ENCODE measurements at places on chromosomes 7 and 10.

GRCh38 chr7:20298486-20298901, 32.2 kb upstream of the ITGB8 start:
- DNase-seq: no peak

DNA sequence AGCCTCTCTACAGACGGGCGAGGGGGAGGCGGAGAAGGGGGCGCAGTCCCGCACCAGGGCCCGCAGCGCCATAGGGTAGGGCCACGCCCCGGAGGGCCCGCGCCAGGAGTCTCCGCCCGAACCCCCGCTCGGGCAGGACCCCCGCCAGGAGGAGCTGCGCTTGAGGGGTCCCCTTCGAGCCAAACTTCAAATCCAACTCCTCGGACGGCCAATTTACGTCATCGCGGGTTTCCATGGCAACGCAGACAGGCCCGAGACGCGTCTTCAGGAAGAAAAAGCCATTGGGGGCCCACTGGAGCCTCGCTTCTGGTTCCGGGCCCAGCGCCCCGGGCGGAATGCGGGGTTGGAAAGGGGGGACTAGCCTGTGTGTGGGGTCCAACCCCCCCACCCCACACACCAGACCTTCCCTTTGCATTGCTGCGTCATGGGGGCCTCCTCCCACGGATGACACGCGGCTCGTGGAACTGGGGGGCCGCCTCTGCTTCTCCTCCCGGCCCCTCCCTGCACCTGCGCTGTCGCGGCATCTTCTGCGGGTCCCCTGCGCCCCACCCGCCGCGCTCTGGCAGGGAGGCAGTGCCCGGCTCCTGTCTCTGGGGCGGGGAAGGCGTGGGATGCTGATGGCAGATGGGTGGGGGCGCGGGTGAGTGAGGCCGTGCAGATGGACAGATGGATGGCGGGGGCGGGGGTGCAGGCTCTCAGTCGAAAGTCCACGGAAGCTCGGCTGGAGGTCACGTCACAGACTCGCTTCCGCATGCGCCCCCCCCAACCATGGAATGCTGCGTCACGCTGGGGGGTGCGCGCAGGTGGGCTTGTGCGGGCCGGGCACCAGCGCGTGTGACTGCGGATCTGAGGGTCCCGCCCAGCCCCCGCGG, 1.2 kb downstream of the CALY start:
- DNase-seq: peak; percentile 86

DNA sequence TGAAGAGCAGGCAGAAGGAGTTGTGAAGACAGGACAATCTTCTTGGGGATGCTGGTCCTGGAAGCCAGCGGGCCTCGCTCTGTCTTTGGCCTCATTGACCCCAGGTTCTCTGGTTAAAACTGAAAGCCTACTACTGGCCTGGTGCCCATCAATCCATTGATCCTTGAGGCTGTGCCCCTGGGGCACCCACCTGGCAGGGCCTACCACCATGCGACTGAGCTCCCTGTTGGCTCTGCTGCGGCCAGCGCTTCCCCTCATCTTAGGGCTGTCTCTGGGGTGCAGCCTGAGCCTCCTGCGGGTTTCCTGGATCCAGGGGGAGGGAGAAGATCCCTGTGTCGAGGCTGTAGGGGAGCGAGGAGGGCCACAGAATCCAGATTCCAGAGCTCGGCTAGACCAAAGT, 1.5 kb downstream of the CHPF2 start:
- no peak for DNase-seq

GRCh38 chr7:130942211-130942964, 208.4 kb upstream of the KLF14 start:
- DNase-seq: no peak

DNA sequence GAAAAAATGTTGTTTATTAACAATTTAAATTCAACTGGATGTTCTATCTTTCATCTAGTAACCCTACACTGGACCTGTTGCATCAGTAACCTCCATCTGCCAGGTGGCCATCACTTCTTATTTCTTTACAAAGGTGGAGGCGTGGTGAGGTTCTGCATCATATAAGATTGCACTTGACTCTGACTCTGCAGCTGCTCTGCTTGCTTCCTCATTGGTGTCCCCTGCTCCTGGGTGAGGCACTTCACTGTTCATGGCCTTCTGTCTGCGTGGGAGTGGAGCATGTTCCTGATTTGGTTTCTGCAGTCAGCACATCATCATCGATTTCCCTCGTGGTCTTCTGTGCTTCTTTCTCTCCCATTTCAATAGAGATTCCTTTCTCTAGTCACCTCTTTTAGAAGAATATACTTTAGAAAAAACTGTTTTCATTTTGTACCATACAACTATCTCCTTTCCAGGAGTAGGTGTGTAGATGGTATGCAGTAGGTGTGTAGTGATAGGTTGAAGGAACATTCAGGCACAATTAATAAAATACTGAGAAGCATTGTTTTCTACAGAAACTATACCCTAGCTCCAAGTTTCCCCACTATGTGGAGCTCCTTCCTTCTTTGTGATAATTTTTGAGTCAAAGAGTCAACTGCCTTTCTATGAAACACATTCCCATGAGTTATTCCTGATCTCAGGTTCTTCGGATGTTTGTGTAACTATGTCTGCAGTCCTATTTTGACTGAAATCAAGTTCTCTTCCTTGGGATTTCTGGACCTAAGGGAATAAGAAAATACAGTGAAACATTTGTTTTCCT, 231.7 kb upstream of the CNTNAP2 start:
- no peak for DNase-seq

- DNase-seq: no peak
Measured at GRCh38 chr10:37263304-37263703, 137.9 kb downstream of the ANKRD30A start.

GRCh38 chr10:61845950-61846268, 55.6 kb upstream of the ARID5B start:
- no peak for DNase-seq

GRCh38 chr10:69401416-69401815, 15.3 kb downstream of the TACR2 start:
- DNase-seq: no peak

- no peak for DNase-seq
Measured at GRCh38 chr10:65518379-65518778, 1407.5 kb upstream of the LRRTM3 start.

GRCh38 chr7:1314021-1314907, 81.6 kb downstream of the UNCX start:
- no peak for DNase-seq

- no peak for DNase-seq
Measured at GRCh38 chr7:157793087-157793353, 456.2 kb downstream of the DNAJB6 start.

- no peak for DNase-seq
Measured at GRCh38 chr10:82628373-82628772, 753.4 kb downstream of the NRG3 start.

GRCh38 chr10:102150970-102151773, 1.0 kb upstream of the NOLC1 start:
- DNase-seq: no peak

DNA sequence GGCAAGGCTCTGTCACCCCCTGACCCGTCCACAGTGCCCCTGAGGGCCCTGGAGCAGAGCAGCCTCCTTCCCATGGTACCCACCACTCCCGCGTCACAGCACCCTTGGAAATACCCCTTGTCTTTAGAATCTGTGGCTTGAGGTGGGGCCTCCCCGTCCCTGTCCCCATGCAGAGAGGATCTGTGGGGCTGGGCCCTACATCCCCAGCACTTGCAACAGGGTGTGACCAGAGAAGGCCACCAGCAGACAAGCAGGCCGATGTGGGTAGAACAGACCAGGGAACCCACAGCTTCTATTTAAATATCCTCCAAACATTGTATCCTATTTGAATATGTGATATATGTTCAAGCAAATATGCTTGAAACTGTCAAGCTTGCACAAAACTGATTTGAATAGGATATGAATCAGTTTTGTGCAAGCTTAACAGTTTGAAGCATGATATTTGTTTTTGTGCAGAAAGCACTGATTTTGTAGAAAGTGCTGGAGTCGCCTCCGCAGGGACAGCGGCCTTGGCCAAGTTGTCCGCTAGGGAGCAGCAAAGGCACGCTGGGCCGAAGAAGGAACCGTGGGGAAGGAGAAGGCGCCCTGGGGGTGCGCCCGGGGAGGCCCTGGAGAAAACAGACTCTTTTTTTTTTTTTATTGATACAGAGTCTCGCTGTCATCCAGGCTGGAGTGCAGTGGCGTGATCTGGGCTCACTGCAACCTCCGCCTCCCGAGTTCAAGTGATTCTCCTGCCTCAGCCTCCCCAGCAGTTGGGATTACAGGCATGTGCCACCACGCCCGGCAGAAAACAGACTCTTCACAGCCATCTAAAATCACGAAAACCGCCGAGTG, 2.2 kb downstream of the CFAP46 start:
- peak; percentile 81 for DNase-seq

- no peak for DNase-seq
Measured at GRCh38 chr7:83413831-83414230, 235.1 kb downstream of the SEMA3E start.

DNA sequence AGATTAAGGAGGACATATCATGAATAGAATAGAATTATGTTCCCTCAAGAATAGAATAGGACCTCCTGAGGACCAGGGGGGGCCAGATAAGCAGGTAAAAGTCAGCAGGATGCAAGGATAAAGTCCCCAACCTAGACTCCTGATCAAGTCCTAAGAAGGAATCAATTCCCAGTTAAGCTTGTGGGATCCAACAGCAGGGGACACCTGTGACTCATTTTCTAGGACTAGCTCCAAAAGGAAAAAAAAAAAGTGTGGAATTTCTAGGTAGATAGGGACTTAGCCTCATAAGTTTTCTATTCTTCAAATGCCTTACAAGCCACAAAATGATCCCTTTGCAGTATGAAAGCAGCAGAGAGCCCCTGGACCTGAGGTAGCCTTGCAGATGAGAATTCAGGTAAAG, 336.2 kb downstream of the WDR11 start:
- DNase-seq: no peak

DNA sequence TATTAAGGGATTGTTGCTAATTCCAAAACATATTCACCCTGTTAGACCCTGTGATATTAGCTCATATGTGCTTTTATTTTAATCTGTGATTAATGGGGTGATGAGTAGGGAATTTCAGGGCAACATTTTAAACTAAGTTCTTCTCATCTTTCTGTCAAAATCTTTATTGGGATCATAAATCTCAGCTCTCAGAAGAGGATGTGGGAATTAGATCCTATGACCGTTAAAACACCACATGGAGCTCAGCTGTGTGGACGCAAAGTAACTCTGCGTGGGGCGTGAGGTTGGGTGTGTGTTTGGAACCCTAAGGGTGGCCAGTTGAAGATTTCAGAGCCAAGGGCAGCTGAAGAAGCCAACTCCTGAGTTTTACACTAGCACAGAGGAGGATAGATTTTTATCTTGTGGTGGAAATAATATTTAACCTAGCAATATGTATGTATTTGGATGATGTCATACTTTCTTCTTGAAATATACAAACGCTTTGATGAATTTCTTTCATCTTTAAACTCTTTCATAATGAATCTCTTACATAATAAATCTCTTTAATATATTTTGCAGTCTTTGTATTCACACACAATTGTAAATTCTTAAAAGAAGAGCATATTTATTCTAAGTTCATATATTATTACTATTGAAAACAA, 64.4 kb downstream of the EPDR1 start:
- DNase-seq: no peak

DNA sequence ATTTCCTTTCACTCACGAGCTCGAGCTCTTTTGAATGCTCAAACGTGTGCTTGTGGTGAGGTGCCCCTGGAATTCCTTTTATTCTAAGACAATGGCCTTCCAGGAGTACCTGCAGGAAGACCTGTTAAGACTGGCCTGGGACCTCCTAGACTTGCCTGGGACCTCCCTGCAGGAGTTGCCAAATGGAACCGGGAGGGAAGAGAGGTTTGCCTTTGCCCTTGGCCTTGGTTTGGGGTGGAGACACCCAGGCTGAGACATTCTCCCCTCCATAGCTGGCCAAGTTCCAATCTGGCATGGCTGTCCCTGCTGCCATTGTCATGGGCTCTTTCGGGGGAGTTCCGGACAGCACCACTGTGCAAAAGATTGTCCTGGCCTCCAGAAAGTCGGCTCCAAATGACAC, 39.7 kb downstream of the DNAJB12 start:
- no peak for DNase-seq

DNA sequence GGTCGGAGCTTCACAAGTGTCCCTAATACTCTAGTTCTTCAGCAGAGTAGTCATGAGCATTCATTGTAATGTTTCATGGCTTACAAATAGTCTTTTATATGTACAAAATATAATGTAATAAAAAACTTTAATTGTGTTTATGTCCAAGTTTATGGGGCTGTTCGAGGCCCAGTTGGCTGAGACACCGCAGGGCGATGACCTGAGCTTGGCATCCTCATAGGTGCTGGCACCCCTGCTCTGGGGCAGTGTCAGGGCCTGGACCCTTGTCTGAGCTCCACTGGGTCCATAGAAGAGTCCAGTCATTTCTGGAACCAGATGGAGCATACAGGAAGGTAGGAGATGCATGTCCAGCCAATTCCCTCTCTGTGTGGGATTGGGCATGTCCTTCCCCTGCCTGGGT, 12.9 kb upstream of the ZMIZ1 start:
- DNase-seq: no peak
